ENCODE measurements at places on chromosomes 2 and 18.

GRCh38 chr18:44799382-44799906, 118.8 kb downstream of the SETBP1 start:
- DNase-seq, result no peak

GRCh38 chr18:25111377-25112288, 240.3 kb downstream of the ZNF521 start:
- DNase-seq, result no peak

DNA sequence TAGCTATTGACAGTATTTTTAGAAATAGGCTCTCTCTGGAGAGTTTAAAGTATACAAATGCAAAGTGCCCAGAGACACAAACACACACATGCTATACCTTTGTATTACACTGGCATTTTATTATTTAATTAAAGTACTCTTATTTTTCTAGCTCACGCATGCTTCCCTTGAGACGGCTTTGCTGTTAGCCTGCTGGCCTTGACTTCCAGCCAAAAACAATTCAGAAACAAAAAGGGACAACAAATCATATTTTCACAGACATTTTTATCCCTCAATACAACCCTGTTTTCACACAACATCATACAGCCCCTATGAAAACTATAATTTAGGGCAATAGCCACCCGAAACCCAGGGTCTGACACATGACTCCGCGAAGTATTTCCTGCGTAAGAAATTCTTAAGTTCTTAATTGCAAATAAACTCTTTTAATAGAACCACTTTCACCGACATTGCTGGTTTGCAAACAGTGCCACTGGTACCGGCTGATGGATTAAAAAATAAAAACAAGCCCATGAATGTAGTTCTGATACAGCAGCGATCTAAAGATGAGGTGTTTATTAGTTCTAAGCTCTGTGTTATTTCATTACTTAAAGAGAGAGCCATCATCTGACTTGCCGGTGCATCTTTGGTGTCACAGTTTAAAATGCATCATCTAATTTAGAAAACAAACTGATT, 185.1 kb downstream of the TCF4 start:
- no peak for DNase-seq

DNA sequence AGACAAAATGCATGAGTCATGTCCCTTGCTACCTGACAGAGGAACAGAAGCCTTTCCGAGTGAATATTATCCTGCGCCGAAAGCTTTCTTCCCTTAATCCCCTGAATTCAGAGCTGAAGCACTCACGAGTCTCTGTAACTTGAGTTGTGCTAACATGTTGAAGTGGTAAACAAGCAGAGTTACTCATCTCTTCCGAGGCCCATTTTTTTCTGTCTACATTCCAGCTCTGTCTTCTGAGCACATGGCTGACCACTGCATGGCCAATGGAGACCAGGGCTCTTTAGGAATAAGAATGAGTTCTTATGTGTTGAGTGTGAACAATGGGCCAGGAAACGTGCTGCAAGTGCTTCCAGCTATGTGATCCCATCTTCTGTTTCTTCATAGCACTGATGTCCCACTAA, 73.1 kb upstream of the PID1 start:
- no peak for DNase-seq

DNA sequence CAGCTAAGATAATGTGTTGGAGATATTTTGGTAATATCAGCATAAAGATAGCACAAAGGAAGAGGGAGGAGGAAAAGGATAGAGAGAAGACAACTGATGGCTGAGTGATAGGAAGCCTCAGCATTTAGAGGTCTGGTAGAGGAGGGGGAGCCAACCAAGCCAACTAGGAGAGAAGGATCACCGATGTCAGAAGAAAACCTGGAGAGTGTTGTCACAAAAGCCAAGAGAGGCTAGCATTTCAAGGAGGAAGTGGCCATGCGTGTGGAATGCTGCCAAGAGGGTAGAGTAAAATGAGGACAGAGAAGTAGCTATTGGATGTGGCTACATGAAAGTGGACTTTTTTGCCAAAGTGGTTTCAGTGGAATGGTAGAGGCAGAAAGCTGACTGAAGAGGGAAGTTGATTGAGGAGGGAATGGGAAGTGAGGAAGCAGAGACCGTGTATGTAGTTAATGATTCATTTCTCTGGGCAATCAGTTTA, 34.3 kb downstream of the LCLAT1 start:
- no peak for DNase-seq

GRCh38 chr2:191696966-191697365, 19.0 kb downstream of the NABP1 start:
- DNase-seq, result no peak

DNA sequence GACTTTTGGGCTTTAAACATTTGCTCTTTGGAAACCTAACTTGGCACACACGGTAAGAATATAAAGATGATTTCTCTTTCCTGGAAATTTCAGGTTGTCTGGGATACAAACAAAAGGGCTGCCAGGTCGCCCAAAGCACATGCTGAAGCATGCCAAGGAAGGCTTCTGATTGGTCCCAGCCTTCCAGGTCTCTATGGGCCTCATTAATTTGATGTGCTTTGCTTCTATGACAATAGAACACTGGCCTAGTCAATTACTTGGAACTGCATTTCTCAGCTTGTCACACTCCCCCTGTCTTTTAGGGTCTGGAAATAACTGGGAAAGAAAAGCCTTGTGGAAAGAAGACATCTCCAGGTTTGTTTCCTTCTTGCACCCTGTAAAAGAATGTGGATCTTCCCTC, 228.9 kb downstream of the ADCYAP1 start:
- DNase-seq, result no peak

- no peak for DNase-seq
Measured at GRCh38 chr2:51693640-51694039, 661.7 kb upstream of the NRXN1 start.

DNA sequence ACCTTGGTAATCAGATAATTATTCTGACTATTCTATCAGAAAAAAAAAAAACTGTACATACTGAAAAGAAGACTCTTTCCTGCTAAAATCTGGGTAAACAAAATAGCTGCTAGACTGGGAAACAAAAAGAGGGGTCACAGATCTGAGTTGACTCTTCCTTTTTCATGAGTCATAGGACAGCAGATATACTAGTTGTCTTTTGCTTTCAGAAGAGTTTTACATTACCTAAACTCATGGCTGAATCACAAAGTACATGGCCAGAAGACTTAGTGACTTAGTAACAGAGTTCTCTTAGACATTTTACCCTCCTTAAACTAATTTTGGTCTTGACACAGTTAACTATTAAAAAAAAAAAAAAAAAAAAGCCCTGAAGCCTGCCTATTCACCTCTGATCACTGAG, 834.0 kb upstream of the FSHR start:
- no peak for DNase-seq

DNA sequence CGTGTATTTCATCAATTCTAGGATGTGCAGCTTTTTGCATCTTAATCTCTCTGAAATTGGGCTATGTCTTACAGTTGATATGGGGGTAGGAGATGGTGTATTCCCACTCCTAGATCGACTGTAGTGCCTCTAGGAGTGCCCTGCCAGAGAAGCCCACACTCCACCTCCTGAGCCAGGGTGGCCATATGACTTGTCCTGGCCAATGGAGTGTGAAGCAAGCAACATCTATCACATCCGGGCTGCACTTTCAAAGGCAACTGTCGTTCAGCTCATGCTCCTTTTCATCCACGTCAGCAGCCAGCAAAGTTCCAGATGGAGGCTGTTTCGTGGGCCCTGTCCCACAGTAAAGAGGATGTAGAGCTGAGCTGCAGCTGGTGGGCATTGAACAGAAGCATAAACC, 149.4 kb upstream of the SLC1A4 start:
- no peak for DNase-seq

- no peak for DNase-seq
Measured at GRCh38 chr2:127404466-127405254, 13.6 kb upstream of the PROC start.

- no peak for DNase-seq
Measured at GRCh38 chr2:1253629-1254028, 159.6 kb upstream of the TPO start.

- DNase-seq, result no peak
Measured at GRCh38 chr2:176812246-176812775, 400.3 kb upstream of the HNRNPA3 start.
